ENCODE measurements at places on chromosomes 4 and X. TPM values are rescaled to one million over a fixed set of nuclear protein-coding genes. Genes with fewer than 3 reads are reported as not detected.

The ARX gene
- total RNA-seq = not detected

The GLRB gene
- total RNA-seq = 5.1 TPM

The FREM3 gene
- 0.11 TPM for total RNA-seq

GRCh38 chr4:149999485-150000074, 78.7 kb upstream of the DCLK2 start:
- H3K27ac ChIP-seq = no peak overlapping the region
- H3K4me3 ChIP-seq = no peak overlapping the region
- H3K4me1 ChIP-seq = no peaks in the 10 kb centered on the region
- no peaks in the 10 kb centered on the region for H3K27me3 ChIP-seq
- no peak for DNase-seq

The TKTL1 gene
- 0.20 TPM for total RNA-seq

GRCh38 chr4:57318703-57319102, 208.5 kb upstream of the IGFBP7 start:
- H3K4me3 ChIP-seq = no peak overlapping the region
- H3K4me1 ChIP-seq = no peaks in the 10 kb centered on the region
- H3K27ac ChIP-seq = no peak overlapping the region
- no peaks in the 10 kb centered on the region for H3K36me3 ChIP-seq
- no peak for DNase-seq

DNA sequence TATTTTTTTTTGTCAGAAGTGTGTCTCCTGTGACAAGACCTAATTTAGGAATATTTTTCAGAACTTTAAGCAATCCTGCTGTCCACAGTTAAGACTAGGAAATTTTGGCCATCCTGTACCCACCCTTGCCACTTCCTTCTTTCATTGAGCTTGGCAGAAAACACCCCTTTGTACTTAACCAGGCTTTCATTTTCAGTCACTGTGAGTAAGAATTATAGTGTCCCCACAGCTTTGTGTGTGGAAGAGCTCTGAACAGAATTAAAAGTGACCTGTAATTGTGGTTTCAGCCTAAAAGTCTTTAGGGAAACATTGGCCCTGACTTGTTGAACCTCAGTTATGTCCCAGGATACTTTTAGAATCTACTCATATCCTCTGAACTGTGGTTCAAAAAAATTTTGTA, 153.7 kb upstream of the BMP3 start:
- H3K27me3 ChIP-seq = no peaks in the 10 kb centered on the region
- no peaks in the 10 kb centered on the region for H3K36me3 ChIP-seq
- H3K27ac ChIP-seq = no peak overlapping the region
- H3K4me3 ChIP-seq = no peak overlapping the region
- no peak for DNase-seq

GRCh38 chr4:15469402-15470127, at the start of gene CC2D2A:
CC2D2A (plus strand) TSS chr4:15469882; CDS start chr4:15475933, 6,051 bp downstream.
- H3K27me3 ChIP-seq = no peaks in the 10 kb centered on the region
- peak within 1 kb of the TSS; percentile 52 for H3K4me3 ChIP-seq
- H3K27ac ChIP-seq = no peak within 1 kb of the TSS

- no peaks in the 10 kb centered on the region for H3K4me1 ChIP-seq
- H3K27ac ChIP-seq = no peak overlapping the region
- no peaks in the 10 kb centered on the region for H3K27me3 ChIP-seq
- DNase-seq = no peak
- no peaks in the 10 kb centered on the region for H3K36me3 ChIP-seq
Measured at GRCh38 chrX:38066934-38067333, 60.6 kb downstream of the SYTL5 start.
